ENCODE measurements at places on chromosomes 6 and 20.

DNA sequence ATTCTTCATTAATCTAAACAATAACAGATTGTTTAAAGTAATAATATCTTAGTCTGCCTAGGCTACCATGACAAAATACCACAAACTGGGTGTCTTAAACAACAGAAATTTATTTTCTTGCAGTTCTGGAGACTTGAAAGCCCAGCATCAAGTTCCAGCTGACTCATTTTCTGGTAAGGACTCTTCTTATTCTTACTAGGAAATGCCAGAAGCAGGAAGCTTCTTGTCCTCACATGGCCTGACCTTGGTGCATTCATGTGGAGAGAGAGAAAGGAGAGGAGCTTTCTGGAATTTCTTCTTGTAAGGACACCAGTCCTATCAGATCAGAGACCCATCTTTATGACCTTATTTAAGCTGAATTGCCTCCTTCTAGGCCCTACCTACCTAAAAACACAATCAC is 110.5 kb downstream of the ANKRD60 start:
- no peak for DNase-seq

DNA sequence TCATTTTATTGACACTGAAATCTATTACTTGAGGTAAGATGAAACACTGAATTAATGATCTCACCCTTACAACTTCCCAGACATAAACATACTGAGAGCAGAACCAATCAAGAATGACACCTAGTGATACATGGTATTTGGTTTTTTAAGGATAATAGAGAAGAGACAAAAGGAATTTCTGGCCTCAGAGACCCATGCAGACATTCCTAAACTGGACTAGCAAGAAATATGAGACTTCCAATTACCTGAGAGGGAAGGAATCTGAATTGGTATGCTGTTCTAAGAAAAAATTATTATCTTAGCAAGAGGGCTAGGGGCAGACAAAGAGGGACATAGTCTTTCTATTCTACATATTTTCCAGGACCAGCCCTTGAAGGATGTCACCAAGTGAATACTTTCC is 141.1 kb downstream of the BMP5 start:
- DNase-seq: no peak

GRCh38 chr6:80182308-80182707 is 75.8 kb downstream of the BCKDHB start:
- DNase-seq: no peak

DNA sequence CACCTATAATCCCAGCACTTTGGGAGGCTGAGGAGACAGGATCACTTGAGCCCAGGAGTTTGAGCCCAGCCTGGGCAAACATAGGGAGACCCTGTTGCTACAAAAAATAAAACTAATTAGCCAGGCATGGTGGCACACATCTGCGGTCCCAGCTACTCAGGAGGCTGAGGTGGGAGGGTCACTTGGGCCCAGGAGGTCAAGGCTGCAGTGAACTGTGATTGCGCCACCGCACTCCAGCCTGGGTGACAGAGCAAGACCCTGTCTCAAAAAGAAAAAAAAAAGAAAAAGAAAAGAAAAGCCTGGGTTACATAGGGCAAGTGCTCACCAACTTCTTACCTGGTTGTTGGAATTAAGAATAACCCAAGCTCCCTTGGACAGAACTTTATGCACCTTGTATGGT is 14.6 kb upstream of the MYB start:
- no peak for DNase-seq

GRCh38 chr6:111840803-111841202 is 32.4 kb downstream of the FYN start:
- DNase-seq: no peak
